ENCODE measurements at places on chromosomes 1 and 21.
A peak's percentile ranks its signal among the peaks of the same experiment; 100 is the strongest.

GRCh38 chr1:7006996-7007871 lies 222.0 kb downstream of the CAMTA1 start:
- DNase-seq, result no peak

- DNase-seq, result no peak
These were observed 39.9 kb downstream of the AKNAD1 start for GRCh38 chr1:108817016-108817415.

GRCh38 chr1:240888039-240888786 lies 276.3 kb upstream of the GREM2 start:
- peak; percentile 82 for DNase-seq

DNA sequence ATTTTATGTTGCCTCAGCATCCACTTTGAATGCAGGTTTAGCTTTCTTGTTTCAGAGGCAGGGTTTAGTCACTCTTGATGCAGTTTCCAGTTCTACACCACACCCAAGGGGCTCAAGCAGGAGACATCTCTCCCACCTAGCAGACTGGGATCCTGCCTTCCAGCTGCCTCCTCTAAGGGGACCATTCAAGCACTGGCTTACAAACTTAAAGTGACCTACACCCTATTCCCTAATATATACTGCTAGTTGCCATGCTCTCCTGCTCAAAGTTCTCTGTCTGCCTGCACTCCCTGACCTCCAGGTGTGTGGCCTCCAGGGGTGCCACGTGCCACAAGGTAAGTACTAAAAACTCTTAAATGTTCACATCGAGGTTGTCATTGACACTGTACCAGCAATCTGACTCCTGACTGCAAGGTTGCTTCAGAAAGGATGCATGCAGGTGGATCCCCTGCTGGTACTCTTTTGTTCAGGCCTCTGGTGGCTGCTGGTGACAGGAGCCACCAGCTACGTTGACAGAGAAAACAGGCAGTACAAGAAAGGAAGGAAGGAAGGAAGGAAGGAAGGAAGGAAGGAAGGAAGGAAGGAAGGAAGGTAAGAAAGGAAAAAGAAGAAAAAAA lies 185.9 kb downstream of the COQ8A start:
- DNase-seq, result peak; percentile 26

- DNase-seq, result no peak
These were observed 40.1 kb downstream of the CACNA1S start for GRCh38 chr1:201072149-201072548.

DNA sequence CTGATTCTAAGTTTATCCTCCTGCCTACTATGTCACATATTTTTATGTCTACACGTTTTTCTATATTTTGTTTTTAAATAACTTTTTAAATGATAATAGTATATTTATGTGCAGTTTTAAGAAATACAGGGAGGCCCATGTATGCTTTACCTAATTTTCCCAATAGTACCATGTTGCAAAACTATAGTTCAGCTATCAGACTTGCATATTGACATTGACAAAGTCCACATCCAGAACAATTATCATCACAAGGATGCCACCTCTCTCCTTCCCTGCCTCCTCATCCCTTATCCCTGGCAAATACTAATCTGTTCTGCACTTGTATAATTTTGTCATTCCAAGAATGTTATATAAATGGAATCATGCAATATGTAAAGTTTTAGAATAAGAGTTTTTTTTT lies 90.9 kb downstream of the CRB1 start:
- no peak for DNase-seq

GRCh38 chr1:6447016-6447817 lies 18.8 kb downstream of the TNFRSF25 start:
- DNase-seq, result peak; percentile 73

Measured in WTC11 (cell line).